ENCODE measurements at places on chromosomes 7 and 10.

DNA sequence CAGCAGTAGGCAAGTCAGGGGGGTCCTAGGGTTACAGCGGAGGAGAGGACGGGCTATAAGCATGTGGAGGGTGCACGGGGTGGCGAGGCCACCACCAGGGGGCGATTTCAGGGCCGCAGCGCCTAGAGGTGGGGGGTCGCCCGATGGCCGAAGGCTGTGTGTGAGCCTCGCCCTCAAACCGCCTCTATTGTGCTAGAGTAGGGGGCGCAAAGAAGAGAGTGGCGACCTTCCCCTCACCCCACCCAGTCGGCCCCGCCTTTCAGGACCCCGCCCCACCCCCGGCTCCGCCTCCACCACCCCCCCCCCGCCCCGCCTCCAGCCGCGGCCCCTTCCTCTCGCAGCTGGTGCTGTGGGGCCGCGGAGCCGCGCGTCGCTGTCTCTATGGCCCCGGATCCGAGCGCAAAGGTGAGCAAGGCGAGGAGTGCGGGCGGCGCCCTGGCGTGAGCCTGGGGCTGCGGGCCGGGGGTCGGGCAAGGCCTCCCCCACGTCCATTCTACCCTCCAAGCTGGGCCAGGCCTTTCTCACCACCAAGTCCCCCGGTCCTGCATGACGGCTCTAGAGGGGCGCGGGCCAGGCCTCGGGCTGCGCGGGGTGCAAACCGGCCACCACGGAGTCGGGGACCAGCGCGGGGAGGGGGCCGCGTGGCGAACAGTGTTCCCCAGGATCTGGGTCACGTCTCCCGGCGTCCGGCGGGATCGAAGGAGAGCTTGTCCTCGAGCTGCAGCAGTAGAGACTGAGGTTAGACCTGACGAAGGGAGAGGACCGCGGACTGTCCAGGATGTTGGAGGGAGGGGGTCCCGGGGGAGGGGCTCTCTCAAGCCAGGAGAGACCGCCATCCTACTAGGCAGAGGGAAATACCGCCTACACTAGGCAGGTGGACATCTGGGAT lies at the start of gene SEMA4G:
Gene SEMA4G (plus strand): TSS at position 318 of the 889 bp plus-strand sequence. CDS start 3,409 bp downstream, outside the sequence.
- peak; percentile 33 for DNase-seq

GRCh38 chr7:23544913-23545354 lies 13.2 kb upstream of the TRA2A start:
- DNase-seq: no peak

GRCh38 chr7:103124429-103124979 lies 24.4 kb downstream of the NAPEPLD start:
- DNase-seq: no peak

DNA sequence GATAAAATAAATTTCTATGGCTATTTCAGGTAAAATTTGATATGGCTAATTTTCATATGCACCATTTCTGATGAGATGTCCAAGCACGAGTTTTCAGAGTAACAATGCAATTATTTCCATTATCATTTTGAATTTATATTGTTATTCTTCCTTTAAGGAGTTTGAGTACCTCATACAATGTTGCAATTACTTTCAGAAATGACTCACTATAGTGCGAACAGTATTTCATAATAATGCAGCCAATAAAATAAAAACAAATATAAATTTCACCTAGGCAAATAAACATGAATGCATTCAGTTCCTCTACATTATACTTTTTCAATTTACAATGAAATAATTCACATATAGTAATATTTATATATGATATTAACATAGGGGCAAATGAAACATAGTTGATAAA lies 78.8 kb upstream of the LRRN3 start:
- no peak for DNase-seq

GRCh38 chr7:129793506-129794310 lies 159.1 kb downstream of the UBE2H start:
- no peak for DNase-seq

All from activated T-cell treated with anti-CD3 and anti-CD28 coated beads for 1 hour (primary cell).